ENCODE measurements at places on chromosomes 12 and 14.

DNA sequence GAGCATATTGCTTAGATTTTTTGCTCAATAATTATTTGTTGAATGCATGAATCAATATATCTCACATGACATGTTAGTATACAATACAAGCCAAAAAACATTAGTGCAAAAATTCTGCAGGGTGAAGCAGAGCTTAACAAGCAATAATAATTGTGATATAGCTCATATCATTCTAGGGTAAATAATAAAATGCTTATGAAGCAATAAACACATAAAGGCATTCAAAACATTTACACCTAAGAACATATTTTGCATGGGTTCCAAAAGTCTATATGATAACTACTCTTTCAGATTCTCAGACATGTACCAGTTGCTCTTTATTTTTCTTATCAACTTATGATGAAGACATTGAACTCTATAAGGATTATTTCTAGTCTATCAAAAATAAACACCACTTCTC lies 886.2 kb downstream of the TRHDE start:
- no peak for DNase-seq

- DNase-seq = no peak
Observed at GRCh38 chr12:58204071-58204470, 262.7 kb downstream of the ATP23 start.

DNA sequence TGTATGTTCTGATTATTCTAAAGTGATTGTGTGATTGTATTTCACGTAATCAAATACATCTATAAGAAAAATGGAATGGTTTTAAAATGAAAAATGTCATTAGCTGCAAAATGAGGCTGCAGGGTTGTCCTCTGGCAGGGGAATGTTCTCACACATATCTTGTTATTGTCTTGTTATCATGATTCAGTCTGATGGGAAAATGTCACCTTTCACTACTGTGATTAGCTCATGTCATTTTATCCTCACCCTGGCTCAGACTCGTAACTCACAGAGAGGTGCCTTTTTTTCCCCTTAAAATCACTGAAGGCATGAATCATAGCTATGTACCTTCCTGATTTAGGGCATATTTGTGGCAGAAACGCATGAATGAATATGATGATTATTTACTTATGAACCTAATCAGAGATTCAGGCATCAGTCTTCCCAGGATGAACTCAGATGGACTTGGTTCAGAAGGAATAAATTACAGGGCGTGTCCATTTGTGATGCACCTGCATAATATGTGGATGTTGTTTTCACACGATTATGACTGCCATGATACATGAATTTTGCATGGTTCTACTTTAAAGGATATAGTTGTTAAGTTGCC lies 1339.2 kb downstream of the AACS start:
- DNase-seq = no peak

- DNase-seq = no peak
Observed at GRCh38 chr12:124464062-124464461, 103.3 kb downstream of the NCOR2 start.

- DNase-seq = no peak
Observed at GRCh38 chr12:27309293-27309994, 23.2 kb upstream of the BMAL2 start.

GRCh38 chr12:101375573-101375972 lies 32.0 kb downstream of the ARL1 start:
- DNase-seq = no peak

DNA sequence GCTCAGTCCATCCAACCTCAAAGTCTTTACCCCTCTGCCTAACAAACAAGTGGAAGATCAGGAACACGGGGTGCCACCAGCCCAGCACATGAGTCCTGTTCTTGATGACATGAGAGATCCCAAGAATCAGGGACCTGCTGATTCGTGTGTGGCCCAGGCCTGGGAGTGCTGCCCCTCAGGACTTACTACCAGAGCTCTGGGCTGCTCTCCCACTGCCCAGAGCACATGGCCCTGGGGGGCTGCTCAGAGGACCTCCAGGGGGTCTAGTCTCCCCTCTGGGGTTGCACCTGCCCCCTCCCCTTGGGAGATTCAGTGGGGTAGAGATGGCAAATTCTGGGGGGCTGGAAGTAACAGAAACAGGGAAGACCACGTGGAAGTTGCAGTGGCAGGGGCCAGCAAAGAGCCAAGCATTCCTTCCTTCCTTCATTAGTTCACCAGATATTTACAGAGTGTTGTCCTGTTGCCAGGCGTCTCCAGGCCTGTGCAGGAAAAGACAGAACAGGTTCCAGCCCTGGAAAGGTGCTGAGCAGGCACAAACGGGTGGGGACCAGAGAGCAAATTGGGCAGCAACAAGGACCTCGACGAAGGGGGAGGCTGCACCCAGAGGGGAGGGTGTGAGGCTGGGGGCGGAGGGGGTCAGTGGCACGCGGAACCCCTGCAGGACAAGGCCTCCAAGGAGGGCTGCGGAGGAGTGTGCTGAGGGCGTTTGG lies 45.1 kb upstream of the MEG3 start:
- no peak for DNase-seq

DNA sequence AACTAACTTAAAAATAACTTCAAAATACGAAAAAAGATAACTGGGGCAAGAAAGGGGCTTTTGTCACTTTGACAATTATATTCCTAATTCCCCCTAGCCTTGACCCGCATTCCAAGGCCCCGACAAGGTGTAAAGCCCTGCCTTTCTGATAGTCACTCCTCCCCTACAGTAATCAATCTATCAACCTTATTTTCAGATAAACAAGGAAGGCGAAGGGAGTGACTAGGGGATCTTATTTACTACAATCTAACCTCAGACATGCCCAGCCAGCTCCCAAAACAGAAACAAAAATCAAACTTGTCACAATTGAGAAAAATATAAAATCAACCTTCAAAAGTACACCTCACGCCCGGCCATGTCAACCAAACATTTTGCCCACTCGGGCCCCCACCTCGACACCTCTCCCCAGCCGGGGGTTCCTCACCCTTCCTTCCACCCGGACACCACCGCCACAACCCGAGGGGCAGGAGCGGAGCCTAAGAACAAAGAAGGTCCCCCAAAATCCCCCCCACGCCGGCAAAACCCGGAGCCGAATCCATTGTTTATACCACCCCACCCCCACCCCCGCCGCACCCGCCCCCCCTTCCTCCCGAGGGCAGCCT lies 562 bp downstream of the ZFYVE1 start:
- no peak for DNase-seq

DNA sequence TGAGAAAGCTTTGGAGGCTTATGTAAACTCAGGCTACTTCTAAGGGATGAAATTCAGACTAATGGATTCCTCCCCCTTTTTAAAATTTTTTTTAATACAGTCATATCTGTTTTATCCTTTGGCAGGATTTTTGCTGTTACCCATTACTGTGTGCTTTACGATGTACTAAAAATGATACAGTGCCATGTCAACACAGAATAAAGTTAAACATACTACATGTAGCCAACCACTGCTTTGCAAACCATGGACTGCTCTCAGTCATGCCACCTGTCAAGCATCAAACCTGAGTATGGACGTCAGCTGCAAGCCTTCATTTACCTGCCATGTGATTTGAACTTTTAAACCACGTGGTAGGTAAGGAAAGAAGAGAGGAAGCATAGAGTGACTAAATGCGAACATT lies 325.8 kb downstream of the FUT8 start:
- DNase-seq = no peak

DNA sequence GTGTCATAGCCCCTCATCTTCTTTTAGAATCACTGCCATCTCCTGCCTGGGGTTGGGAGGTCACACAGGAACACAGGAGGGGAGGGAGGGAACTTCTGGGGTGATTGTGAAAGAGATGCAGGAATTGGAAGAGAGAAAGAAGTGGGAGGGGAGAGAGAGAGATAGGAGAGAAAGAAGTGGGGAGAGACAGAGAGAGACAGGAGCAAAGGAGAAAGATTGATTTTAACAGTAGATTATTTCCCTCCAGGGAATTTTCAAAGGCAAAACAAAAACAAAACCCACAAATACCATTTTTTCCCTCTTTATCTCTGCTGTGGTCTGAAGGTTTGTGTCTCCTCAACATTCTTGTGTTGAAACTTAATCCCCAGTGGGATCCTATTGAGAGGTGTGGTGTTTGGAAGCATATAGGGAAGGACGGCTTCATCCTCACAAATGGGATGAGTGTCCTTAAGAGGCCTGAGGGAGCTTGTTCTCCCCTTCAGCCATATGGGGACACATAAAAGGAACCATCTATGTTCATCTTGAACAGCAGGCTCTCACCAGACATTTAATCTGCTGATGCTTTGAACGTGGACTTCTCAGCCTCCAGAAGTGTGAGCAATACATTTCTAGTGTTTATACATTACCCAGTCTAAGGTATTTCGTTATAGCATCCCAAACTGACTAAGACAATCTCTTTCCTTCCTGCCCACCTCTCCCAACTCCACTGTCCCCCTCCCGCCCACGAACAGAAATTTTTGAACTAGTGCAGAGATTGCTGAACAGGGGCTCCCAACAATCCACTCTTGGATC lies 134.9 kb upstream of the MAX start:
- DNase-seq = no peak

- DNase-seq = no peak
Observed at GRCh38 chr12:6923003-6923732, 4.6 kb upstream of the ATN1 start.

GRCh38 chr14:69644814-69645213 lies 33.4 kb downstream of the SUSD6 start:
- no peak for DNase-seq

- no peak for DNase-seq
Observed at GRCh38 chr14:34229140-34229539, 232.9 kb downstream of the SPTSSA start.

DNA sequence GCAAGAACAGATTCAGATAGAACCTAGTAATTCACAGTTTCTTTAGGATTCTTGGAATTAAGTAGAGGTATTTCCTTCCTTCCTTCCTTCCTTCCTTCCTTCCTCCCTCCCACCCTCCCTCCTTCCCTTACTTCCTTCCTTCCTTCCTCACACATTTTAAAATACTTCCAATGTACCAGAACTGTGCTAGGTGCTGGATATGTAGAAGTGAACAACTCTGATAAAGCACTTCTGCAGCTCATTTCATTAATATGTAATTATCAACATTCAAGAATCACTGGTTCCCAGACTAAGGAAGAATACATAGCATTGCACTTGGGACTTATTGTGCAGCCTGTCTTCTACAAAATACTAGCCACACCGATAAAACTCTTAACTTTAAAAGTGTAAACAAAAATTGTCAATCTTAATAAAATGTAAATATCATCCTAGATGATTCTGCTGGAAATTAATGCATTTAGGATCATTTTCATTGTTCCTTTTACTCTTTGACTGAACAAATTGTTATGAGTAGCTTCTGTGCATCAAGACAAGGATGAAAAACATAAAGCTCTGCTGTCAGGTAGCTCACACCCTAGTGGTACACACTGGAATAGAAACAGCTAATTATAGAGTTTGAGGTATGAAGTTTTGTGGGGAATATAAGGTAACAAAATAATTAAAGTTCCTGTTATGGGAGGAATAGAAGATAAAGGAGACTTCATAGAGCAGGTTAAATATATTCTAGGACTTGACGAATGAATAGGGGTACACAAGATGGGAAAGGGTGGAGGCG lies 99.9 kb upstream of the MYF6 start:
- no peak for DNase-seq
